ENCODE measurements at places on chromosomes 4 and X.

GRCh38 chrX:68660746-68661145 lies 13.3 kb downstream of the STARD8 start:
- no peak for DNase-seq

DNA sequence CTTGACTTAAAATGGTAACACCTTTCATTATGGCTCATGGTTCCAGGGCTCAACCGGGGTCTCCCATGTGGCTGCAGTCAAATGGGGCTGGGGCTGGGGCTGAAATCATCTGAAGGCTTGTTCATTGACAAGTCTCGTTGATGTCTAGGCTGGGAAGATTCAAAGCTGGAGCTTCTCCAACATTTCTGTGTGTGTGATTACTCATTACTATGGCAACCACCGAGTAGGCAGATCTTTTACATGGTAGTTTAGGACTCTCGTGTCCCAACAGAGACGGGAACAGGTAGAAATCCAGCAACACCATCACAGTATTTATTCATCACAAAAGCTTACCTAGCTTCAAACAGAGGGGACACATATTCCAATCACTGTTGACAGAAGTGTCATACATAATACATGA lies 7.8 kb downstream of the YTHDC1 start:
- no peak for DNase-seq

GRCh38 chrX:96540111-96540631 lies 144.5 kb upstream of the DIAPH2 start:
- no peak for DNase-seq

DNA sequence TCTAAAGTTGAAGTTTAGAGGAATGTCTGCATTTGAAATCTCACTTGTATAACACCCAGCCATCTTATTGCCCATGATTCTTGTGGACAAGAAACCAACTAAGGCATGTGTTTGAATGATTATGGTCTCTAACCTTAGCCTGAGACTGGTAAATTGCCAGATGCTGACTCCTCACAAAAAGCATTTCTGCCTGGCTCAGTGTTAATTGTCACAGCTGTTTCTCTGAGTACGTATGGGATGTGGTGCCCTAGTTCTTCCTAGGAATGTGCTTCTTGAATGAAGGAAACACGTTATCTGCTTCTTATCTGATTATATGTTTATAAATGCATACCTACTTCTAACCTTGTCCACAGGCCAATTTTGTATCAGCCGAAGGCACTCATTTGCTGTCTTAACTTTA lies 63.1 kb upstream of the NDP start:
- DNase-seq = no peak

- no peak for DNase-seq
Measured at GRCh38 chr4:24105327-24106038, 215.6 kb upstream of the PPARGC1A start.

DNA sequence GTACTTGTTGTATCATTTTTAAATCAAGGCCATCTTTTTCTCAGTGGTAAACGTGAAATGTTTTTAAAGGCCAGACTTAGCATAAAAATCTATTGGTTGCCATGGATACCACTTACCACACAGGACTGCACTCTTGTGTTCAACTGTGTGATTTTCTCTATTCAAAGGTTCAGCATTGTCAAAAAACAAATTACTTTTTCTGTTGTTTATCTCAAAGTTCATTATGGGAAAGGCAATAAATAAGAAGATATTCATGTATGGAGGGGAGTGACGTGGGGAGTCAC lies 231.0 kb upstream of the GATB start:
- no peak for DNase-seq

DNA sequence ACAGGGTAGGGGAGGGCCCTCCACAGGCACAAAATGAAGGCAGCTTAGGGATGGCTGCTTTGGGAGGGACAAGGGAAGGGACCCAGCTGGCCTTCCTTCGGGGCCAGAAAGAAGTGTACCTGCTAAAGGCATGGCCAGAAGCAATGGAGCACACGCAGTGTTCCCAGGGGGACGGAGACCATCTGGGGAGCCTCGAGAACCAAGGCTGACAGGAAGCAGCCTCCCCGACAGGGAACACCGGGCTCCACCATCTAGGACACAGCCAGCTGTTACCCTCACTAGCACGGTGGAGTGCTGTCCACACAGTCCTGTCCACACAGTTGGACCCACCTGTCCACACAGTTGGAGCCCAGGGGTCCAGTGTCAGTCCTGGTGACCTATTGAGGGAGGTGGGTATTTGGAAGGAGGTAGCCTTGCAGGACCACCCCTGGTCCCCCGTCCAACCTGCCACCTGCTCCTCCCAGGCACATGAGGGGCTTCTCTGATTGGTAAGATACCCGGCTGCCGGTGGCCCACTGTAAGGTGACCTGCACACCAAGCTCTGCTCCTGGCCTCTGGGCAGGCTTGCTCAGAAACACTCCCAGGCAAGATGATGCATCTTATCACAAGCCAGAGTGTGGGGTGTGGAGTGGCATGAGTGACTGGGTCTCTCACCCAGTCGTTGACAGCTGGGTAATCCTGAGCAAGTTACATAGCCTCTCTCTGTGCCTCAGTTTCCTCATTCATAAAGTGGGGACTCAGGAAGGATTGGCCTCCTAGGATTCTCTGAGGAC lies 20.5 kb upstream of the AFAP1 start:
- no peak for DNase-seq

DNA sequence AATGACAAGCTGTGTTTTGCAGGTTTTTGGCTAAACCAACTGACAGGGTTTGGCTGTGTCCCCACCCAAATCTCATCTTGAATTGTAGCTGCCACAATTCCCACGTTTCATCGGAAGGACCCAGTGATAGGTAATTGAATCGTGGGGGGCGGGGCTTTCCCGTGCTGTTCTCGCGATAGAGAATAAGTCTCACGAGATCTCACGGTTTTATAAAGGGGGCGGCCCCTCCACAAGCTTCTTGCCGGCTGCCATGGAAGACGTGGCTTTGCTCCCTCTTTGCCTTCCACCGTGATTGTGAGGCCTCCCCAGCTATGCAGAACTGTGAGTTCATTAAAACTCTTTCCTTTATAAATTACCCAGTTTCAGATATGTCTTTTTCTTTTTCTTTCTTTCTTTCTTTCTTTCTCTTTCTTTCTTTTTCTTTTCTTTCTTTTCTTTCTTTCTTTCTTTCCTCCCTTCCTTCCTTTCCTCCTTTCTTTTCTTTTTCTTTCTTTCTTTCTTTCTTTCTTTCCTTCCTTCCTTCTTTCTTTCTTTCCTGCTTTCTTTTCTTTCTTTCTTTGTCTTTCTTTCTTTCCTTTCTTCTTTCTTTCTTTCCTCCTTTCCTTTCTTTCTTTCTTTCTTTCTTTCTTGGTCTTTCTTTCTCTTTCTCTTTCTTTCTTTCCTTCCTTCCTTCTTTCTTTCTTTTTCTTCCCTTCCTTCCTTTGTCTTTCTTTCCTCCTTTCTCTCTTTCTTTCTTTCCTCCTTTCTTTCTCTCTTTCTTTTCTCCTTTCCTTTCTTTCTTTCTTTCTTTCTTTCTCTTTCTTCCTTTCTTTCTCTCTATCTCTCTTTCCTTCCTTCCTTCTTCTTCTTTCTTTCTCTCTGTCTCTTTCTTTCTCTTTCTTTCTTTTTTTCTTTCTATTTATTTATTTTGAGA lies 54.8 kb downstream of the SHOX start:
- DNase-seq = no peak

GRCh38 chrX:102651242-102652011 lies at the start of gene GPRASP1:
GPRASP1 (plus strand) TSS chrX:102651483; CDS start chrX:102653914, 2,431 bp downstream.
- peak; percentile 21 for DNase-seq

Data from stimulated activated naive CD4-positive, alpha-beta T cell treated with Interleukin-2 at 50 U/mL for 16 hours (primary cell).